ENCODE measurements at places on chromosomes 4 and X. TPM values are rescaled to one million over a fixed set of nuclear protein-coding genes. Genes with fewer than 3 reads are reported as not detected.

Gene RXFP1
- not detected for total RNA-seq

Gene ENPEP
- total RNA-seq: 1.4 TPM

Gene UBQLN2
- total RNA-seq: 17.2 TPM

Gene GNRHR
- total RNA-seq: not detected

Gene SYTL5
- 0.16 TPM for total RNA-seq

DNA sequence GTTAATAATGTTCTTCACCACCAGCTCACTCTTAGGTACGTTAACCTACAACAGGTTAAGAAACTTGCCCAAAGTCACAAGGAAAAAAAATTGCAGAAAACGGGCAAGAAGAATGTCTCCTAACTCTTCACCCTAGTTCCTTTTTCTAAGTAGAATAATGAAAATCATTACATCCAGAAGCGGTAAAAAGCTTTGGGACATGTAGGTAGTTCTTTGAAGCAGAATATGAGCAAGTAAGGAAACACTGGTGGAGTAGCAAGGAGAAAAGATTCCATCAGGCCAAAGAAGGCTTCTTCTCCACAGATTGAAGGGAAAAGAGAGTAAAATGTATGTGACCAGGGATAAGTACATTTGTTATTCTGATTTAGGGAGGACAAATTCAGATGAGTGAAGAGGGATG lies 4.1 kb downstream of the CAMK2D start:
- DNase-seq: no peak

DNA sequence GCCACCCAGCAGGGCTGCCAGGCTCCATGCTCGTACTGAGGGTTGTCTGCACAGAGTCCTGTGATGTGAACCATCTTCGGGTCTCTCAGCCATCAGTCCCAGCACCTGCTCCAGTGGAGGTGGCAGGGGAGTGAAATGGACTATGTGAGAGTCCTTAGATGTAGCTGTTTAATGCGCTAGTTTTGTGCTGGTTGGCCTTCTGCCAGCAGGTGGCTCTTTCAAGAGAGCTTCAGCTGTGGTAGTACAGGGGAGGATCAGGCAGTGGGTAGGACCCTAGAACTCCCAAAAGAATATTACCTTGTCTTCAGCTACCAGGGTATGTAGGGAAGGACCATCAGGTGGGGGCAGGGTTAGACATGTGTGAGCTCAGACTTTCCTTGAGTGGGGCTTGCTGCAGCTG lies 1066.0 kb downstream of the GLUD2 start:
- no peak for DNase-seq

- no peak for DNase-seq
Observed at GRCh38 chrX:77561372-77561771, 114.2 kb downstream of the FGF16 start.

- no peak for DNase-seq
Observed at GRCh38 chrX:137119049-137119448, 85.3 kb upstream of the GPR101 start.

DNA sequence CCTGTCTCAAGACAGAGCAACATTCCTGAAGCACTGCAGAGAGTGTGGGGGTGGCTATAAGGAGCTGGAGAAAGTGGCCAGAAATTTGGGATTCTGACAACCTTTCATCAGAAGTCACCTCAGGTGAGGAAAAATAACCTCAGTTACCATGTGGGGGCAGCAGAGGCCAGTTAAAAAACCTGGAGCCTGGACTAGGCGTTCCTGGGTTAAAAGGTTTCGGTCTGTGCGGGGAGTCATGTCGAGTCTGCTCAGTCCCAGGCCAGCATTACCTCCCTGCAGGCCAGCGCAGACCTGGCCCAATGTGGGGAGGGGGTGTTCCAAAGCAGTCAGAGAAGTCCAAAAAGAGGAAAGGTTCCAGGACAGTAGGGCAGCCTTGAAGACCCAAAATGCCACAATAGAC lies 10.9 kb upstream of the NALF2 start:
- DNase-seq: no peak

DNA sequence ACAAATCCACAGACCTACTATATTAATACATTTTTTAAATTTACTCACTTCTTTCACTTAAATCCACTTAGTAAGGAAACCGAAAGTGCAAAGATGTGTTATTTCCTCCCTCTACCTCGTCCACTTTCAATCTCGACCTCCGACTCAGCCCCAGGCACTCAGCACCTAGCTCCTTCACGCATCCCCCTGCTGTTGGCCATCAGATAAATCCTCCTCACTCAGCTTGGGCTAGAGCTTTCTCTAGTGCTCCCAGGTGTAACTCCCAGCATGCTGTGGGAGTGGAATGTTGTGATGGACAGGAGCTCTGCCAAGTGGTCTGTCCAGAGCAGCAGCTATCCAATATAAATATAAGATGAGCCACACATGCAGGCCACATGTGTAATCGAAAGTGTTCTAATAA lies 26.7 kb upstream of the TEC start:
- no peak for DNase-seq

DNA sequence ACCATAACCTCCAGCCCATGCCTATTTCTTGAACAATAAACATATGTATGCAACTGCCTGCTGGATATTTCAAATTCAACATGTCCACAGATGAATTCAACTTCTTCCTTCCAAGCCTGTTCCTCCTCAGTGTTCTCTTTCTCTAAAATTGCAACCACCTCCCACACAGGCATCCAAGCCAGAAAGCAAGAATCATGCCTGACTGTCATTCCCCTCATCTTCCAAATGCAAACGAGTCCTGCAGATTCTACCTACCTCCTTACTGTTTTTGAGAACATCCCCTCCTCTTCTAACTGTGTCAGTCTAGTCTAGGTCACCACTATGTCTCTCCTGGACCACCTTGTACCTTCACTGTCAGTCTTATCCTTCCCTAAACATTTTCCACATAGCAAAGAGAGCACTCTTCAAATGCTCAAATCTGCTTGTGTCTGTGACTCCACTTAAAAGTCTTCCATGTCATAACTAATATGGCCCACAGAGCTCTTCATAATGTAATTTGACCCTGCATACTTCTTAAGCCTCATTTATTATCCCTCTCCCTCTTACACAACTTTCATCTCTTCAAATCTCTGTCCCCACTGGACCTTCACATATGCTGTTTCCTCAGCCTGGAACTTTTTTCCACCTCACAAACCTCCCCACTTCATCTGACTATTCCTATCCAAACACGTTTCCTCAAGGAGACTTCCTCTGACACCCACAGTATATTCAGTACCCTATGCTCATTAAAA lies 25.7 kb downstream of the MAPK10 start:
- DNase-seq: no peak

All from myocyte (in vitro differentiated cells).